ENCODE measurements at places on chromosomes 11 and 22. TPM values are rescaled to one million over a fixed set of nuclear protein-coding genes. Genes with fewer than 3 reads are reported as not detected.

- DNase-seq, result no peak
These were observed 39.3 kb upstream of the RFPL3 start for GRCh38 chr22:32318361-32318760.

DNA sequence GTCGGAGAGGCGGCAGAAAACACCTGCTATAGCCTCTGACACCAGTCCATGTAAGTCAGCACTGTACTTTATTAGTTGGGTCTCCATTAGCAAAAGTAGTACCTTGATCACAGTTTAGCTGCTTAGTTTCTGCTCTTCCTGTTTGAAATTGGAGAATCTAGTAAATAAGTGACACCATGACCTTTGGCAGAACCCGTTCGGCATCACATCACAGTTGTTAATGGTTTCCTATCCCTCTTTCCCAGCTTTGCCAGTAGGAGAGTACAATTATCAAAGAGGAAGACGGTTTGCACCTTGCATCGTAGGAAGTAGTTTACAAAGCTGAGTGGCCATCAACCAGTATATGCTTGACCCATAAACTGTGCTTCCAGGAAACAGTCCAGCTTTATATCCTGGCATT lies 101.8 kb downstream of the TRIM44 start:
- DNase-seq, result no peak

The BTBD18 gene
- 3.1 TPM for total RNA-seq

- DNase-seq, result peak; percentile 26
These were observed 4.4 kb downstream of the ALX4 start for GRCh38 chr11:44305470-44306051.

The MS4A6A gene
- total RNA-seq, result 41.7 TPM

DNA sequence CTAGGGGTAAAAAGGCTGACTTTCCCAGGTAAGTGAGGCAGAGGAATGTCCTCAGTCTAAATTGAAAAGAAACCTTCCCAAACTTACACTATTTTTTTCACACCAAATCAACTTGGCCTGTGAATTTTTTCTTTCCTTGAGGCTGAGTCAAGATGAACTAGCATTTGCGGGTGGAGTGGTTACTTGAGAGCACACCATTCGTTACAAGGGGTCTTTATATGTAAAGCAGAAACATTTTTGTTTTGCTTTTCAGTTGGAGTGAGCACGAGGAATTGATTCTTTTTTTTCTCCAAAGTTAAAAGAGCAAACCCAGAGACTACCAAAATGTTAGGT lies 36.4 kb downstream of the MAML2 start:
- DNase-seq, result no peak

The SERPIND1 gene
- total RNA-seq, result 5.1 TPM

DNA sequence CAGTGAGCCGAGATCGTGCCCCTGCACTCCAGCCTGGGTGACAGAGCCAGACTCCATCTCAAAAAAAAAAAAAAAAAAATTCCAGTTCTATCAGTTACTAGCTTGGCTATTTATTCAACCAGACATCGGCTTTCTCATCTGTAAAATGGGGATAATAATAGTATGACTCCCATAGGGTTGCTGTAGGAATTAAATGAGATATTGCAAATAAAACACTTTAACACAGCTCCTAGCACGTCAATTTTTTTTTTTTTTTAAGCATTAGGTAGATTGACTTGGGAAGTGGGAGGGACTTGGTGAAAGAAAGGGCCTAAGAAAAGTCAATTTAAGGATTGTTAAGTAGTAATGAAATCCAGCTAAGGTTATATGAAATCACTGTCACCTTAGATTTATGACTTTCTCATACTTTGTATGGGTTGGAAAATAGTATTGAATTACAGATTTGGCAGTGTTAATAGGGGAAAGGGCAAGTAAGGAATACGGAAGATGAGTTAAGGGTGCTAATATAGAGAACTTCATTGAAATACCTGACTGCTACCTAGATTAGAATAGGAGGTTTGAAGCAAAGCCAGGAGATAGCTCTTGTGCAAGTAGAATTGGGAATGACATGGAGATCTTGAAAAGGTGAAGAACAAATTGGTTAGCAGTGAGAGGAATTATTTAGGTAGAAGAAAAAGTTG lies 28.8 kb downstream of the BIRC2 start:
- no peak for DNase-seq

GRCh38 chr11:79101656-79102055 lies 339.2 kb downstream of the TENM4 start:
- no peak for DNase-seq

DNA sequence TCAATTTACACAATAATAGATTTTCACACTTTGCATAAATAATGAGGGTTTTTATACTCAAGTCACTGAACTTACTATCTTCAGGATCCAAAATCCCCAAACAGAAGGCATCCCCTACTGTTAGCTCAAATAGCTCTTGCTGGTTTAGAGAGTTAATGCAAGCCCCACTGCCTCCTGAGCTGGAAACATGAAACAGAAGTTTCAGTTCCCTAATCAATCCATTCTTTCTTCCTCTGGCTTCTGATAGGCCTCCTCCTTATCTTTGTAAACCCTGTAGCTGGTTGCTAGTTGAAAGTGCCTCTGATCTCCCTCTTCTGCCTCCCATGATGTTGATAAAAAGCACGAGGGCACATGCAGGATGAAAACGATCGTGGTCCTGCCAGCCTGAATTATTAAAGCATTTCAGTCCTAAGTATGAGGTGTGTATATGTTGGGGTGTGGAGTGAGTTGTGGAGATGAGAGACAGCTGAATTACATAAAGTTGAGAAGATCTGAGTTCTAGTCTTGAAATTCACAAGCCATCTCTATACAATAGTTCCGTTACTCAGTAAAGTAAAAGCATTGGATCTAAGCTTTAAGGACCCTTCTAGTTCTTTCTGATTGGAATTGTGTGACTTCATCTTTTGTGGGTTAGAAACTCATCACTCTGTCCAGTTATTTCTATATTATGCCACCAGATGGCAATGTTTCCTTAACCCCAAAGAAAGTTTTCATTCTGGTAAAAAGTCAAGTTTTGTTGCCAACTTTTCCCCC lies 35.0 kb upstream of the EHF start:
- peak; percentile 77 for DNase-seq

GRCh38 chr11:95557376-95557775 lies 232.2 kb downstream of the FAM76B start:
- DNase-seq, result peak; percentile 44

The ZNF215 gene
- total RNA-seq, result 13.7 TPM

DNA sequence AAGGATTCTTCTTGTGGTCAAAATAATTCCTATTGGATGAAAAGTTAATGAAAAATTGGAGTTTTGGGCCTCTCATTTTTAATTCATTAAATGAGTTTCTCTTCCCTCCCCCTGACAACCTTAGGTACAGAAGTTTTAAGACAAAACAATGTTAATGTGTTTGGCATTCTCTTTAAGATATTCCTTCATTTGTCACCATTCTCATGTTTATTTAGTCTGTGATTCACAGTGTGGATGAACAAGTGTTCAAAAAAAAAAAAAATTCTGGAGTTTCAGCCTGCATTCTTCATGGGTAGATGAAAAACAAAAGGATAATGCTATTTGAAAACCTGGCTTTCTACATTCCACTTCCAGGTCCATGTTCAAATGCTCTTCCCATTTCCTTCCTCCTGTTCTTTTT lies 172.6 kb upstream of the LUZP2 start:
- DNase-seq, result no peak

DNA sequence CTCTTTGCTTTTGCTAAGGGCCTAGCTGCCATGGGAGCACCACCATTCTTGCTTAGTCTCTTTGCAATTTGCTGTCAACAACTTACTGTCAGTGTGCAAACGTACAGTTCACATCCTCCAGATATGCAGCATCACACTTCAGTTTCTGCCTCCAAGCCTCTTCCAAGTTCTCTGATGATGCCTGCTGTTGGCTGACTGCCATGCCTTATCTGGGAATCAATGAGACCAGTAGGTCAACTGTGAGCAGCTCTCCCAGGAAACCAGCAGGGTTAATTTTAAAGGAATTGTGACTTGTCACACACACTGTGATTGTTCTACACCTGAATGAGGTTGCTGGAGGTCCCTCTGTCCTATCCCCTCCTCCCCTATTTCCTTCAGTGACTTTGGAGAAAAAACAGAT lies 56.0 kb downstream of the COPB1 start:
- DNase-seq, result peak; percentile 42

DNA sequence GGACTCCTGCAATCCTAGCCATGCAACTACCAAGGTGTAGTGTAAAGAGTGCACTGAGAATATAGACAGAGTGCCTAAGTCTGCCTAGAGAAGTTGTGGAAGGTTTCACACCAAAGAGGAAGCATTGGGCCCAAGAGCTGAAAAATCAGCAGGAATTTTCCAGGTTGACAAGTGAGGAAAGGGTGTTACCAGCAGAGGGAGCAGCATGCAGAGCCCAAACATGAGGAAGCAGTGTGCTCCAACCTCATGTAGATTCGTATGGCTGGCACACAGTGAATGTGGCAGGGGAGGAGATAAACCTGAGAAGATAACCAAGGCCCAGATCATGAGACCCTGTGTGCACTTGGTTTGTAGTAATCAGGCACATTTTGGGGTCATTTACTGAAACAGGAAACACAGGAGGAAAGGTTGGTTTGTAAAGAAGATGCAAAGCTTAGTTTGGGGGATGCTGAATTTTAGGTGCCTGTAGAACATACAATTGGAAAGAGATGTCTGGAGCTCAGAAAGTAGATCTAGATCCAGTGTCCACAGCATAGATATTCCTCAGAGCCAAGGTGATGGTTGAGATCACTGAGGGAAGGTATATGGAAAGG lies 1.7 kb downstream of the HPX start:
- DNase-seq, result peak; percentile 60

The SLC7A4 gene
- not detected for total RNA-seq

Measured in umbilical cord (tissue), 2 donors.